Upper lobe of right lung (tissue), 1 donor: ENCODE measurements at places on chromosomes 12 and 14. TPM values are rescaled to one million over a fixed set of nuclear protein-coding genes. Genes with fewer than 3 reads are reported as not detected.

PRPF39 gene
- 31.3 TPM for total RNA-seq

OVCH1 gene
- total RNA-seq: 2.0 TPM

OR6C6 gene
- total RNA-seq: not detected

METAP2 gene
- 53.8 TPM for total RNA-seq

GRCh38 chr12:15931590-15932053 lies 20.5 kb downstream of the DERA start:
- no peak for DNase-seq

GRCh38 chr12:11565752-11566151 lies 83.7 kb upstream of the ETV6 start:
- no peak for DNase-seq

GRCh38 chr12:110282300-110282860 lies 1.3 kb downstream of the ATP2A2 start:
- no peak for DNase-seq

DNA sequence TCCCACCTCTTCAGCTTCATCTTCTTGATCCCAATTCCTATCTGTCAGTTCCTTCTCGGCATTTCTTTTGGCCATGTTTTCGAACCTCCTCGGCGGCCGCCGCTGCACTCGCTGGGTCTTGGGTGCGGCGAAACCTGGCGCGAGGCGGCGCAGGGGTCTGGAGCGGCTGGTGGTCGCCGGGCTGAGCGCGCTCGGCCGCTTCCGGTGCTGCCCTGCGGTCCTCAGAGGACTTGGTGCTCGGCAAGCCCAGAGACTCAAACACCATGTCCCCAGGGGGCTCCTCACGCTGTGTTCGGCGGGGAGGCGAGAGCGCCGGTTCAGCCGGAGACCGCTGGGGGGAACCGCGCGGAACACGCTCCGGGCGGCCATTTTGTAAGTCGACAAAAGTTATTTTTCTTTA lies 51.8 kb downstream of the PPP1R36 start:
- no peak for DNase-seq

GRCh38 chr14:50334211-50334610 lies 22.1 kb downstream of the DMAC2L start:
- no peak for DNase-seq

DNA sequence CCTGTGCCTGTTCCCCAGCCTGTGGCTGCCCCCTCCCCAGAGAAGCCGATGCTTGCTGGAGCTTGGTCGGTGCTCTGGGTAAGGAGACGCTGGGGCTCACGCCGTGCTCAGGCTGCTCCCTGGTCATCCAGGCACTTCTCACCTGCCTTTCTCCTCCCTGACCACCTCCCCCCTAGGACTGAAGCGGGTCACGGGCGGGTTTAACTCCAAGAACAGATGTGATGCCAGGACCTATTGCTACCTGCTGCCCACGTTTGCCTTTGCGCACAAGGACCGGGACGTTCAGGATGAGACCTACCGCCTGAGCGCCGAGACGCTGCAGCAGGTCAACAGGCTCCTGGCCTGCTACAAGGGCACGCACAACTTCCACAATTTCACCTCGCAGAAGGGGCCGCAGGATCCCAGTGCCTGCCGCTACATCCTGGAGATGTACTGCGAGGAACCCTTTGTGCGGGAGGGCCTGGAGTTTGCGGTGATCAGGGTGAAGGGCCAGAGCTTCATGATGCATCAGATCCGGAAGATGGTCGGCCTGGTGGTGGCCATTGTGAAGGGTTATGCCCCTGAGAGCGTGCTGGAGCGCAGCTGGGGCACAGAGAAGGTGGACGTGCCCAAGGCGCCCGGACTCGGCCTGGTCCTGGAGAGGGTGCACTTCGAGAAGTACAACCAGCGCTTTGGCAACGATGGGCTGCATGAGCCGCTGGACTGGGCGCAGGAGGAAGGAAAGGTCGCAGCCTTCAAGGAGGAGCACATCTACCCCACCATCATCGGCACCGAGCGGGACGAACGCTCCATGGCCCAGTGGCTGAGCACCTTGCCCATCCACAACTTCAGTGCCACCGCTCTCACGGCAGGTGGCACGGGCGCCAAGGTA lies 8.4 kb upstream of the EP400 start:
- peak; percentile 57 for DNase-seq

DNA sequence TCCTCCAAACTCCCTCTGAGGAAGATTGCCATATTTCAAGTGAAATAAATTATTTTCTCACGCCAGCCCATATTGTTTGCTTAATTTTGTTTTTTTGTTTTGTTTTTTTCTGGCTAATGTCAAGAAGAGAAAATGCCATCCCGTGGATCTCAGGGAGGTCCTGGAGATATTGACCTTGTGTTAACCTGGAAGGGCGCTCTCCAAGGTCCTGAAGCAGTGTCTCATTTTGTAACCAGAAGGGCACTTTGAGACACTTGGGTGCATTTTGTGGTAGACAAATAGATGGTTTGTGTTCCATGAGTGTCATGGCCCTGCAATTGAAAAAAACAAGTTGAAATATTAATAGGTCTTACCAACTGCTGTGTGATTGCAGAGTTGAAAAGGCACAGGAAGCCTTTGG lies 268.9 kb downstream of the SUDS3 start:
- no peak for DNase-seq

- peak; percentile 60 for DNase-seq
These were observed 493 bp downstream of the HOXC5 start for GRCh38 chr12:54033106-54033979.
